ENCODE measurements at places on chromosomes 13 and 19.
A peak's percentile ranks its signal among the peaks of the same experiment; 100 is the strongest.

GRCh38 chr19:37803249-37803840 lies 24.0 kb upstream of the ZNF573 start:
- no peak for DNase-seq

- DNase-seq, result no peak
Measured at GRCh38 chr13:59680429-59681024, 483.2 kb downstream of the DIAPH3 start.

- no peak for DNase-seq
Measured at GRCh38 chr13:43469791-43470190, 317.0 kb downstream of the ENOX1 start.

- DNase-seq, result no peak
Measured at GRCh38 chr13:50783066-50783465, 60.4 kb downstream of the DLEU7 start.

DNA sequence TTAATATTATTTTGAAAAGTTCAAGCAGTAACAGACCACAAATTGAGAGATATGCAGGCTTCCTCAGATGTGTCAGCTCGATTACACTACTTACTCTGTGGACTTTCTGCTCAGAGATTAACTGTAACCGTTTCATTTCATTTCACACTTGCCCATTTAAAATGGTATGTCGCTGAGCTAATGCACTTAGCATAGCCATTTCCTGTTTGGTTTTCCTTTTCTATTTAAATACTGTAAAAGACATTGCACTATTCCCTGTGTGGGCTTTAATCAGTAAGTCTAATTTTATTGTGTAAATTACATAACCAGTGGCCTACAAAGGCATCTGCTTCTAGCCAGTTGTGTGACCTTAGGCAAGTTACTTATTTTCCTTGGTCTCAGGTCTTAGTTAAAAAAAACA lies 237.6 kb downstream of the LACC1 start:
- DNase-seq, result no peak

- peak; percentile 22 for DNase-seq
Measured at GRCh38 chr13:54165581-54166215, 1137.1 kb downstream of the OLFM4 start.

GRCh38 chr13:59658738-59659330 lies 504.9 kb downstream of the DIAPH3 start:
- no peak for DNase-seq

GRCh38 chr19:4399812-4400134 lies 574 bp downstream of the SH3GL1 start:
- no peak for DNase-seq

DNA sequence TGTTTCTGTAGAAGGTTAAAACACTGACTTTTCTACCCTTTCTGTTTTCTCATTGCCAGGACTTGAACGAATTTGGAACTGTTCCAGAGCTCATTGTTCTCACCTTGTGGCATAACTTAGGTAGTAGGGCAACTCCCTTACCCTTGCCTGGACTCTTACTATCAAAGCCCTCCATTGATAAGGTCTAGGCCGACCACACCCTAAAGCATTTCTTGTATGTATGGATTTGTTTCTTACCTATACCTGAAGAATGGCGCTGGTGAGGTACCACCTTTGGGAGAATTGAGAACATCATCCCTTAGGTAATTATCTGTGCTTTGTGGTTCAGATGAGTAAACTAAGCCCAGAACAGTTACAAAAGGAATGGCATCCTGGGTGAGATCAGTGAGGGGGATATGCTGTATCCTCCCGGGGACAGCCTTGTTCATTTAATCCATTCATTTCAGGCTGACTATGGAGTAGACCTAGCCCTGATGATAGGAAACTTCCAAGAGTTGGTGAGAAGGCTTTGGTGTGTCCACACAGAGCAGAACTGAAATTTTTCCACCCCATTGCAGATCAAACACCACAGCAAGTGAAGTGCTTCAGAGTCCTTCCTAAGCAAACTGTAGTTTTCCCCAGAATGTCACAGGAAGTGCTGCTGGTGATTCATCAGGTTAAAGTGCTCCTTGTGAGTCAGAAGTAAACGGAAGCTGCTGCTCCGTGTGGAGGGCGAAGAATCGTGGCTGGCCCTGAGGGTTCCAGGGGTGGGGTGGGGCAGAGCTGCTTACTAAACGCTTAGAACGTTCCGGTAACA lies 113.0 kb downstream of the TEX26 start:
- DNase-seq, result no peak

DNA sequence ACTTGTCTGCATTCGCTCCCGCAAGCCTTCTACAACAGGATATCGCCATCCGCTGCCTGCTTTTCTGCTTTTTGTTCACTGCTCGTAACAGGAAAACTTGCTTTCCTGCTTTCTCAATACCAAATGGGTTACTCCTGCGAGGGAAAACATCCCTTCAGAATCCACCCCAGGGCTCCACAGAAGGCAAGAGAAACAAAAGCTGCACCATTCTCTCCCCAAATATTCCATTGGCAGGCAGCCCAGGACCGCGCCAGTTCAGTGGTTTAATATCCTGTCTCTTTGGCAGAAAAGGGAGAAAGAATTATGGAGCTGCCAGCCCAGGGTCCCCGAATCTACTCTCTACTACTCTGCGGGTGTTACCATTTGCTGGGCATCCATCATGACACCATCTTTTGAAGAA lies 84.7 kb upstream of the DOCK9 start:
- DNase-seq, result no peak

DNA sequence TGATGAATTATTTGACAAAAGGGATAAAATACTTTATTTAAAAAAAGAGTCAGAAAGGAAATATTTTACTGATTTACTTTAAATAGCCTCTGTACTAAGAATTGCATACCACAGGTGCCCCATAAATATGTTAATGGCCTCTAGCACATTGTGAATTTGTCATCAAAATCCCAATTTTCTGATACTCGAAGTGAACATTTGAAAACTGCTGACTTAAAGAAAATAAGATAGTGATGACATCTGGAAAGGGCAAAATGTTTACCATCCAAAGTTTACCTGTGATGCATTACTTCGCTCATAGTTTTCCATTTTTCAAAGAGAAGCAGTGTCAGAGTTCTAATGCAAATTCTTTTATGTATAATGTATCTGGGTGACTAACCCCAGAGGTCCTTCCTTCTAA lies 455.4 kb downstream of the KLF5 start:
- DNase-seq, result no peak

GRCh38 chr13:30742901-30743300 lies 7.6 kb downstream of the ALOX5AP start:
- DNase-seq, result no peak

DNA sequence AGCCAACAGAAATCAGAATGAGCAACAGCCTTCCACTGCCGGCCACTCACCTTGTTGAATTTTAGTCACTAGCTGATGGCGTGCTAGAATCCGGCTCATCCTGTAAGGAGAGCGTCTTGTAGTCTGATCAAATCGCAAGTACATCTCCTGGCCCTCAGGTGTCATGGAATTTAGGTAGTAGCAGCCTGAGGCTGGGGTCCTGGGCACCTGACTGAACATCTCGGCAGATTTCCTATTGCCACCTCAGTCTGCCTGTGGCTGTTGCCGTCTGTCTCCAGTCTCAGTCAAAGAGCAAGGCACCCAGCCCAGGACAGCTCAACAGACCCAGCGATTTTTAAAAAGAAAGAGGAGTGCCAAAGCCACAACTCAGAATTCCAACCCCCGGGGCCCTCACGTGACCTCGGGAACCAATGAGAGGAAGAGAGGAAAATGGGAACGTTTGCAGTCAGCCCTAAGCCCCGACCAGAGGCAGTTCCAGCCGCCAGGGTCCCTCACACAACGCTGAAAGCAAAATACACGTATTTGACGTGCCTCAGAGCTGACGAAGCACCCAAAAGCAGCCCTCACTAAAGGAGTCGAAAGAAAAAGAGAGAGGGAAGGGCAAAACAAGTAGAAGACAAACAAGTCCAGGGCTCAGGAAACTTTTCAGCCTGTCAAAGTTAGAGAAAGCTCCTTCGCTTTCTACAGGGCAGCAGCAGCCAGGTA lies at the start of gene STARD13:
TSS of gene STARD13 (minus strand) at position 336 of the 705 bp plus-strand sequence. CDS start at position 219, 117 bp downstream.
- peak; percentile 11 for DNase-seq

GRCh38 chr19:30696514-30696913 lies 324.3 kb downstream of the ZNF536 start:
- DNase-seq, result no peak

- DNase-seq, result no peak
Measured at GRCh38 chr19:35059006-35059798, 17.7 kb downstream of the HPN start.

DNA sequence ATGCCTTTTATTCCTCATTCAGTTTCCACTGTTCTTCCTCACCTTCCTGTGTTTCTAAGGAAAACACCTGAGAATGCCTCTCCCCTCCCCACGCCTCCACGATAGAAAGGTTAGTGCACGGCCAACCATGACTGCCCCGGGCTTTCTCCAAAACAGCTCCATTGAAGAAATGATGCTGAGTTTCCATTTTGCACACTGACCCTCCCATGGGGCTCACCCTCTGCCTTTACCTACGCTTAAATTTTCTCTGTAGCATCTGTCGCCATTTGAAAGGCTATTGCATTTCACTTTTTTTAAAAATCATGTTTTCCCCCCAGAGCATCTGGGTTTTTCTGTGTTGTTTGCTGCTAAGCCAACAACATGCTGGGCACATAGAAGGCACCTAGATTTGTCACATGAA lies 48.2 kb downstream of the ABCC4 start:
- DNase-seq, result no peak

- peak; percentile 64 for DNase-seq
Measured at GRCh38 chr19:56066152-56067023, 54.7 kb downstream of the ZNF787 start.

GRCh38 chr13:48578516-48579164 lies 45.8 kb upstream of the RCBTB2 start:
- DNase-seq, result no peak

DNA sequence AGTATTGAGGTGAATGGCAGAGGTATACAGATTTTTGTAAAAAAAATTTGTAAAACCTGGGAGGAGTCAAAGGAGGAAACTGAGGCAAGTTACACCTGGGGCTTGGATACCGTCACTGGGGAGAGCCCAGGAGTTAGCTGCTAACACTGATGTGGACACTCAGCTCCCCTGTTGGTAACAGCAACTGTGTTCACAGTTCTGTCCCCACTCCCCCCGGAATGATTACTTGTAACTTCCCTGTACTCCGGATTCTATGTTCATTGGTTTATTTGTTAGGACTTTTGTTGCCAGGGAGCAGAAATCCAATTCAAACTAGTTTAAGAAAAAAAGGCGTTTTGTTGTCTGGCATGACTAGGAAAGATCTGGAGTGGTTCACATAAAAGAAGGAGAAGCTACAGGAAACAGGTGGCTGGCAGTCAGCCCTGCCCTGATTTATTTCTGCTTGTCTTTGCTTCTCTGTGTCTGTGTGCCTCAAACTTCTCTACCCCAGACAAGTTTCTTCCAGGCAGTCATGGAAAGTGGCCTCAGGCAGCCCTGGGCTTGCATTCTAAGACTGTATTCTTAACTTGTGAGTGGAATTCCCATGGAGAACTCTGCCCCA lies 2.3 kb upstream of the GPR12 start:
- DNase-seq, result no peak

DNA sequence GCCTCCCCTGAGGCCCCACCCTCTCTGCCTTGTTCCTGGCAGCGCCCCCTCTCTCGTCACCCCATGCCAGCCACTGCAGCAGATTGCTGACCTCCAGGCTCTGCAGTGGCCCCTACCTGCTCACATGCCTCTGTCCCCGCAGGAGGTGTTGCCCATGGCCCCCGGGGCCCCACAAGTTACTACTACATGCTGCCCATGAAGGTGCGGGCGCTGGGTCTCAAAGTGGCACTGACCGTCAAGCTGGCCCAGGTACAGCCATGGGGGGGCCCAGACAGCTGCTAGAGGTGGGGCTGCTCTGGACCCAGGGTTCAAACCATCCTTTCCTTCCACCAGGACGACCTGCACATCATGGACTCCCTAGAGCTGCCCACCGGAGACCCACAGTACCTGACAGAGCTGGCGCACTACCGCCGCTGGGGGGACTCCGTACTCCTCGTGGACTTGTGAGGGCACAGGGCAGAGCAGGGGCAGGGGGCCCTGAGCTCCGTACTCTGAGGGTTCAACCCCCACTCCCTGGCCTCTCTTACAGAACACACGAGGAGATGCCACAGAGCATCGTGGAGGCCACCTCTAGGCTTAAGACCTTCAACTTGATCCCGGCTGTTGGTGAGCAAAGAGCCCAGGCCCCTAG lies 6.2 kb downstream of the MRPL4 start:
- DNase-seq, result no peak

GRCh38 chr13:33051632-33052031 lies 35.4 kb downstream of the KL start:
- DNase-seq, result no peak

DNA sequence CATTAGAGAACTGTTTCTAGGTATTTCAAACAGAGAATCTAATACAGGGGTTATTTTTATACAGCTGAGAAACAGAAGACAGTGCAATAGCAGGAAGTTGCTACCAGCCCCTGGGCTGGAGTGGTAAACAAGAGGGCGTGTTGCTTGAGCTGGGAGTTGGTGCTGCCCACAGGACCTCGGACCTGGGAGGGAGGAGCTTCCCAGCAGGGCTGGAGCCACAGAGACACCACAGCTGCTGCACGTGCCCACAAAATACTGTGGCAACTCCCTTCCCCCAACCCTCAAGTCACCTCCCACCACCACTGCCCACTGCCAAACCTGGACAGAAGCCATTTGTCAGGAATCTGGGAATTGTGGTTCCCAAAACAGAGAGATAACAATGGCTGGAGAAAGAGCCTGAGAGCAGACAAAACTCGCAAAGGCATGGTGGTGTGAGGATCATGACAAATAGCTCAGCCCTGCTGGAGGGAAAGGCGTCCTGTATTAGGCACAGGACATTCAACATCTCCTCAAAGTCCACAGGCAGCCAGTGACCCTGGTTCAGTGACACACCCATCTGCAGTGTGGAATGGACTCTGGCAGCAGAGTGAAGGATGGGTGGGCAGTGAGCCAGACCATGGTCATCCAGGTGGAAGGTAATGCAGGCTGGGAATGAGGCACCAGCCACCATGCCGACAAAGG lies 57.2 kb downstream of the SPATA13 start:
- no peak for DNase-seq

- no peak for DNase-seq
Measured at GRCh38 chr19:15430526-15431120, 11.8 kb upstream of the AKAP8L start.

DNA sequence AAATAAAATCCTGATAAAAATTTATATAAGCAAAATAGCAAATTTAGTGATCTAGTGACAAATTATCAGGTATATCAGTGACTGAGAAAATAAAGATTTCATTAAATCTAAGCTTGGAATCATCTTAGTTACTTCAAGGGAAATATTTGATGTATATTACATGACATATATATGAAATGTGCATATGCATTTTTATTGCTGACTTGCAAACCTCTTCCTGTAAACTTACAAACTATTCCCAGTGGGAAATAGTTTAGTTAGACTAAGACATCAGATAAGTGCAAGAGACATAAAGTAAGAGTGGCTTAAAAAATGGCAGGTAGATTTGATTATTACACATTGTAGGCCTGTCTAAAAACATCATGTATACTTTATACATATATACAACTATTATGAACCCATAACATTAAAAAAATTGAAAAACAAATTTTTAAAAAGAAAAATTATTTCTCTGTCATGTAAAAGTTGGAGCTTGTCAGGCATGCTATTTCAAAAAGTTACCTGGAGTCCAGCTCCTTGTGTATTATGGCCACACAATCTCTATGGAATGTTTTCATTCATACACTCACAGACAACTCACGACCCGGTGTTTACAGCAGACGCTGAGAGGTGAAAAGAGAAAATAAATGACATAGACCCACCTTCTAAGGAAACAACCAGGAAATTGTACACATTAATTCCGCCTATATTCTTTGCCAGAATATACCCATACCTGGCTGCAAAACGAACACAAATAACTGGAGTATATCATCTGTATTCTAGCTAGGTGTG lies 724.5 kb downstream of the SLITRK6 start:
- no peak for DNase-seq

GRCh38 chr13:43077461-43077860 lies 54.1 kb downstream of the DNAJC15 start:
- DNase-seq, result no peak

GRCh38 chr13:74464670-74465069 lies 330.5 kb upstream of the KLF12 start:
- DNase-seq, result no peak

All from NCI-H1436 (cell line).